K562 (cell line): ENCODE measurements at places on chromosomes 1 and 21. TPM values are rescaled to one million over a fixed set of nuclear protein-coding genes. Genes with fewer than 3 reads are reported as not detected.

Gene ETV3L
- polyA plus RNA-seq, result not detected in 2 replicates

DNA sequence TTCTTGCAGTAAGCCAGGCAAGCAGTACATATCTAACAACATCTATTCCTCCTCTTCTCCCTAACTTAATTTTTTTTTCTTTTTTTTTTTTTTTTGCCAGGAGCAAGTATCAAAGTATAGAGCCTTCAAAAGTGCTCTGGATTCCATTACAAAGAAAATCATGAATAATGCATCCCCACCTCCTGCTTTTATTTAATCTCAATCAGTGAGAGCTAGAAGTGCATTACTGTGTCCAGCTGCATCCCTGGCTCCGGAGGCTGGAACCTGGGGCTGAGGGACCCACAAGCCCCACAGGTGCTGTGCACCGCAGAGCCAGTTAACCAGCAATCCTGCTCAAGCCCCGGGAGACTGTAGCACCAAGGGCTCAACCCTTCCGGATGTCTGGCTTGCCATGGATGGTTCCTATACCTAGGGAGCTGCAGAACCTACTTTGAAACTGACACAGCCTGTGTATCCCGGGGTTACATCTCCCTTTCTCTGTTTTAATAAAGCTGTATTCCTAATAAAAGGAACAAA lies 455.9 kb upstream of the RUNX1 start:
- H3K4me3 ChIP-seq, result no peak overlapping the region
- H3K4me1 ChIP-seq, result peaks cover 31% of the 10 kb centered on the region
- no peaks in the 10 kb centered on the region for H3K36me3 ChIP-seq
- no peak overlapping the region for H3K27ac ChIP-seq
- no peak for DNase-seq
- no peaks in the 10 kb centered on the region; the same call in 2 of the 3 replicates for H3K27me3 ChIP-seq

- no peak overlapping the region for H3K27ac ChIP-seq
- H3K4me3 ChIP-seq, result no peak overlapping the region
- no peaks in the 10 kb centered on the region; the same call in 2 of the 3 replicates for H3K27me3 ChIP-seq
- DNase-seq, result no peak
- no peaks in the 10 kb centered on the region for H3K36me3 ChIP-seq
- peaks cover 14% of the 10 kb centered on the region for H3K4me1 ChIP-seq
Measured at GRCh38 chr1:40308036-40308727, 8.9 kb downstream of the COL9A2 start.

- H3K27ac ChIP-seq, result no peak overlapping the region
- DNase-seq, result no peak
- H3K4me1 ChIP-seq, result no peaks in the 10 kb centered on the region
Measured at GRCh38 chr1:186454981-186455380, 5.9 kb downstream of the PDC start.

GRCh38 chr1:171772312-171772711 lies 9.1 kb upstream of the METTL13 start:
- H3K4me3 ChIP-seq, result no peak overlapping the region
- peaks cover under 1% of the 10 kb centered on the region; the same call in 1 of the 3 replicates for H3K4me1 ChIP-seq
- no peak overlapping the region for H3K27ac ChIP-seq
- no peaks in the 10 kb centered on the region for H3K27me3 ChIP-seq
- H3K36me3 ChIP-seq, result no peaks in the 10 kb centered on the region

DNA sequence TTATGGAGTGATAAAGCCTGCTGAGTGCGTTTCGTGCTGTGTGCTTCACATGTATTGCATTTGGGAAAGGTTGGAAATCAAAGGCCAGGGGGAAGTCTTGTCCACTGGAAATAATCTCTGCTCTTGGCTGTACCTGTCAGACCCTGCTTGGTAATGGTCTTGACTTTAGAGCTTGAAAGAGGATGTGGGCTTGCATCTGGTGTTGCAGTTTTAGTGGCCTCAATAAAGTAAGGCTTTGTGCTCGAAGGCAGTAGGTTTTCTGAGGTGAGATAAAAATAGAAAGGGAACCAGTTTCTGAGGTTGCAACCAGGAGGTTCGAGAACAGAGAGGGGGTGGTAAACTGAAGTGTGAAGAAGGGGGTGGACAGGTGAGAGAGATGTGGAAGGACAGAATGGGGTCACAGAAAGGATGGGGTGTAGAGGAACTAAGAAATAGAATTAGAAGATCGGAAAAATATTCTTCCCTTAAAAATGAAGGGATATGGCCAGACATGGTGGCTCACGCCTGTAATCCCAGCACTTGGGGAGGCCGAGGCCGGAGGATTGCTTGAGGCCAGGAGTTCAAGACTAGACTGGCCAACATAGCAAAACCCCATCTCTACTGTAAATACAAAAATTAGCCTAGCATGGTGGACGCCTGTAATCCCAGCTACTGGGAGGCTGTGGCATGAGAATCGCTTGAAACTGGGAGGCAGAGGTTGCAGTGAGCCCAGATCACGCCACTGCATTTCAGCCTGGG lies 1.5 kb downstream of the S100PBP start:
- peak overlapping the region; percentile 74 for H3K4me3 ChIP-seq
- peak overlapping the region; percentile 97 for H3K27ac ChIP-seq
- peaks cover 26% of the 10 kb centered on the region for H3K4me1 ChIP-seq
- DNase-seq, result no peak
- H3K27me3 ChIP-seq, result no peaks in the 10 kb centered on the region
- peaks cover 28% of the 10 kb centered on the region; the same call in 2 of the 3 replicates for H3K36me3 ChIP-seq

DNA sequence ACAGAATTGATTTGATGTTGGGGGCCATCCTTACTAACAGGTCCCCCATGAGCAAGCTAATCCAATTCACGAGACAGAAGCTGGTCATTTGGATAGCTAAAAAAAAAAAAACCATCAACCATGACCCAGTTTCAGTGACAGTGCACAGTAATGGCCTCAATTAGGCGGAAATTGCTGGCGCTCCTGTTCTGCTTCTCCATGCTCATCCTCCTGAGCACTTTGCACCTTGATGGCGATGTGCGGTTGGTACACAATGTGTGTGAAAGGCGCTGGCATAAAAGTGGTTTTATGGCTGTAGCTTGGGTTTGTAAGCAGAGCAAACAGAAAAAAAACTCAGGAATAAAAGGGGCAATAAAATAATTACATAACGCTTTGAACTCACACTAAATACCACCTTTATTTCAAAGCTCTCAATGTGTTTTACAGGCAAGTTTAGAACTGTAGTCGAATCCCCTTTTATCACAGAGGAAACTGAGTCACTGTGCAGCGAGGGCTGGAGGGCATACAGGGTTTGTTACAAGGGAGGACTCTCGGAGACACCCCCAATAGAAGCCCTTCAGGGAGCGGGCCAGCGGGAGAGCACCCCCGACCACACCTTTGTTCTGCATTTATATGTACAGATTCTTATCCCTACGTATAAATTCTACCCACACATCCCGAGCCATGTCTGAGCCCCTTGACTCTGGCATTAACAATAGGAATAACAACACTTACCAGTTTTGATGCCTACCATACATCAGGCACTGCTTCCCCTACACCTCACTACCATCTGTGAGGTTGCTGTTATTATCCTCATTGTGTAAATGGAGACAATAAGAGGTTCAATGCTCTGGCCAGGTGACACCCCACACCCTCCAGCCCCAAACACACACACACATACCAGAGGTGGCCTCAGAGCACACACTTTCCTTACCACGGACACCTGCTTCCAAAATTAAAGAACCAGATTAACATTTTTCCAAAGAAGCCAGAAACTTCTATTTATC lies 213.5 kb upstream of the IRF2BP2 start:
- H3K36me3 ChIP-seq, result no peaks in the 10 kb centered on the region
- peaks cover 36% of the 10 kb centered on the region; the same call in 2 of the 3 replicates for H3K27me3 ChIP-seq
- DNase-seq, result no peak
- no peaks in the 10 kb centered on the region; the same call in 1 of the 2 replicates for H3K4me1 ChIP-seq
- no peak overlapping the region for H3K4me3 ChIP-seq
- no peak overlapping the region for H3K27ac ChIP-seq

DNA sequence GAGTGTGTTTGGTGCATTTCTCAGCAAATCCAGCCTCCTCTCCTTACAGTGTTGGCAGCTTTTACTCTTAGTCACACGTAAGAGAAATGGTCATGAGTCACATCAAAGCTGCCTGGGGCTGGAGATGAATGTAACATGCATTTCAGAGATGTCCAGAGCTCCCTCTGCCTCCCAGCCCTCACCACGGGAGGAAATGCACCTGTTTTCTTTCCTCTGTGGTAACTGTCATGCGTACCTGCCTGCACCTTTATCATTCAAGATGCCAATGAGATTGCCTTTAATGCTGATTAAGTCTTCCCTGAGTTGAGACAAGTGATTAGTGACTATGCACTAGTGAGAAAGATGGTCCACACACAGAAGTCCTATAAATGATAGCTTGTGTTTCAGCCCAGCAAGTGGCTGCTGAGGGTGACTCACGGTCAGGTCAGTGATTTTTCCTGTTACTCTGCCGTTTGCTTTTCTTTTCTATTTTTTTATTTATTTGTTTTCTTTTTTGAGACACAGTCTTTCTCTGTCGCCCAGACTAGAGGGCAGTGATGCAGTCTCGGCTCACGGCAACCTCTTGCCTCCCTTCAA lies 277.3 kb upstream of the FMN2 start:
- H3K27me3 ChIP-seq, result no peaks in the 10 kb centered on the region
- no peaks in the 10 kb centered on the region for H3K4me1 ChIP-seq
- no peaks in the 10 kb centered on the region for H3K36me3 ChIP-seq
- DNase-seq, result no peak
- H3K27ac ChIP-seq, result no peak overlapping the region
- no peak overlapping the region for H3K4me3 ChIP-seq

- H3K4me1 ChIP-seq, result no peaks in the 10 kb centered on the region
- no peak for DNase-seq
- H3K27me3 ChIP-seq, result no peaks in the 10 kb centered on the region
- no peak overlapping the region for H3K4me3 ChIP-seq
- no peaks in the 10 kb centered on the region for H3K36me3 ChIP-seq
- H3K27ac ChIP-seq, result no peak overlapping the region
Measured at GRCh38 chr1:80582980-80583379, 1217.8 kb upstream of the ADGRL2 start.

GRCh38 chr21:43361127-43361492 lies 65.8 kb downstream of the SIK1 start:
- H3K4me1 ChIP-seq, result no peaks in the 10 kb centered on the region; the same call in 2 of the 3 replicates
- peaks cover 79% of the 10 kb centered on the region for H3K27me3 ChIP-seq
- DNase-seq, result no peak

DNA sequence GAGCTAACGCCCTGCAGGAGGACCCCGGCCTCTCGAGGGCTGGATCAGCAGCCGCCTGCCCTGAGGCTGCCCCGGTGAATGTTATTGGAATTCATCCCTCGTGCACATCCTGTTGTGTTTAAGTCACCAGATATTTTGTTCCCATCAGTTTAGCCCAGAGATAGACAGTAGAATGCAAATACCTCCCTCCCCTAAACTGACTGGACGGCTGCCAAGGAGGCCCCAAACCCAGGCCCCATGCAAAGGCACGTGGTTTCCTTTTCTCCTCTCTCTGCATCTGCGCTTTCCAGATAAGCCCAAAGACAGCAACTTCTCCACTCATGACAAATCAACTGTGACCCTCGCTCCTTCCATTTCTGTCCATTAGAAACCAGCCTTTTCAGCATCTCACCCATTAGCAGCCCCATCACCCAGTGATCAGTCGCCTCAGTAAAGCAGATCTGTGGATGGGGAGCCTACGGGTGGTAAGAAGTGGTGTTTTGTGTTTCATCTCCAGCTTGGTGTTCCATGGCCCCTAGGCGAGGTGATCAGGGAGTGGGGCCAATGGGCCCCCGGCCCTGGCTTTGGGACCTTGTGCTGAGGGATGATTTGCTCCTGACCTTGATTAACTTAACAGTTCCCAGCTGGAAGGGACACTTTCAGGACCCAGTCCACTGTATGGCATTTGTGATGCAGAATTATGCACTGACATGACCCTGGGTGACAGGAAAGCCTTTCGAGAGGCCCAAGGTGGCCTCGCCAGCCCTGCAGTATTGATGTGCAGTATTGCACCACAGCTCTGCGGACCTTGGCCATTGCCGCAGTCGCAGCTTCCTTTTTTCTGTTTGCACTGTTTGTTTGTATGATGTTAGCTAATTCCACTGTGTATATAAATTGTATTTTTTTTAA lies 5.2 kb downstream of the NPPA start:
- H3K4me1 ChIP-seq, result peaks cover 51% of the 10 kb centered on the region
- peak; percentile 100 for DNase-seq
- H3K36me3 ChIP-seq, result peaks cover 82% of the 10 kb centered on the region
- no peak overlapping the region for H3K4me3 ChIP-seq
- no peaks in the 10 kb centered on the region for H3K27me3 ChIP-seq
- peak overlapping the region; percentile 70 for H3K27ac ChIP-seq

- H3K27ac ChIP-seq, result no peak overlapping the region
- no peaks in the 10 kb centered on the region; the same call in 1 of the 3 replicates for H3K4me1 ChIP-seq
- H3K36me3 ChIP-seq, result no peaks in the 10 kb centered on the region
- no peak overlapping the region for H3K4me3 ChIP-seq
- no peaks in the 10 kb centered on the region for H3K27me3 ChIP-seq
- DNase-seq, result no peak
Measured at GRCh38 chr1:59013928-59014279, 230.1 kb upstream of the JUN start.

DNA sequence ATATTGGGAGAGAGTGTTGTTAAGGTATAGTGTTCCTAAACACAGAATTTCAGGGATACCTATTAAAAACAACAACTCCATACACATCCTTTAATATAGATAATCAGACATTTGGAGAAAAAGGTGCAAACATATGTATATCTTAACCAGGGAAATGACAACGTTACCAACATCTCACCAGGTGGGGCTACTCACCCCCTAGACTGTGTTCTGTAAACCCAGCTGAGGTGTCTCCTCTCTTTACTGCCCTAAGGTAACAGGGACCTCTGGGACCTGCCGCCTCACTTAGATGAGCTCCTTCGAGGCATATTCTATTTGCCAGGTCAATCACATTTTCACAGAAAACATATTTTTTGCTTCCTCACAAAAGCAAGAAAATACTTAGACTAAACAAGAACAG lies 13.4 kb downstream of the RRAGC start:
- H3K27ac ChIP-seq, result no peak overlapping the region
- H3K27me3 ChIP-seq, result no peaks in the 10 kb centered on the region
- H3K36me3 ChIP-seq, result peaks cover 53% of the 10 kb centered on the region
- no peak overlapping the region for H3K4me3 ChIP-seq

DNA sequence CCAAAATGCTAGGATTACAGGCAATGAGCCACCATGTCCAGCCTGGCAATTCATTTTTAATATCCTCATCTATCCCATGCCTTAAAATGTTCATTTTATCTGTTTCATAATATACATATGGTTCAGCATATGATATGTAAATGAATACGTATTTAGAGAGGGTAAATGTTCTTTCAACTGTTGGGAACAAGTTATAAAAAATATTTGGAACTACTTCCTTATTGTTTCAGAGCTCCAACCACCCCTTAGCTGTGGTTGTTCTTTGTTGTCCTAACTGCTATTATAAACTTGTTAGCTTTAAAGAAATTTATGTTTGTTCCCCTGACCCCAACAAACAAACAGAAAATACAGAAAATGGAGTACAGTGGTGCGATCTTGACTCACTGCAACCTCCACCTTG lies 14.5 kb downstream of the MCOLN2 start:
- no peaks in the 10 kb centered on the region for H3K27me3 ChIP-seq
- no peaks in the 10 kb centered on the region for H3K4me1 ChIP-seq
- H3K27ac ChIP-seq, result no peak overlapping the region
- H3K36me3 ChIP-seq, result no peaks in the 10 kb centered on the region

GRCh38 chr1:31749785-31750735 lies 14.1 kb downstream of the ADGRB2 start:
- no peak for DNase-seq
- H3K27ac ChIP-seq, result no peak overlapping the region
- H3K4me1 ChIP-seq, result peaks cover 29% of the 10 kb centered on the region
- H3K36me3 ChIP-seq, result no peaks in the 10 kb centered on the region
